Stromal cell of bone marrow (primary cell): ENCODE measurements at places on chromosomes 12 and 14.

DNA sequence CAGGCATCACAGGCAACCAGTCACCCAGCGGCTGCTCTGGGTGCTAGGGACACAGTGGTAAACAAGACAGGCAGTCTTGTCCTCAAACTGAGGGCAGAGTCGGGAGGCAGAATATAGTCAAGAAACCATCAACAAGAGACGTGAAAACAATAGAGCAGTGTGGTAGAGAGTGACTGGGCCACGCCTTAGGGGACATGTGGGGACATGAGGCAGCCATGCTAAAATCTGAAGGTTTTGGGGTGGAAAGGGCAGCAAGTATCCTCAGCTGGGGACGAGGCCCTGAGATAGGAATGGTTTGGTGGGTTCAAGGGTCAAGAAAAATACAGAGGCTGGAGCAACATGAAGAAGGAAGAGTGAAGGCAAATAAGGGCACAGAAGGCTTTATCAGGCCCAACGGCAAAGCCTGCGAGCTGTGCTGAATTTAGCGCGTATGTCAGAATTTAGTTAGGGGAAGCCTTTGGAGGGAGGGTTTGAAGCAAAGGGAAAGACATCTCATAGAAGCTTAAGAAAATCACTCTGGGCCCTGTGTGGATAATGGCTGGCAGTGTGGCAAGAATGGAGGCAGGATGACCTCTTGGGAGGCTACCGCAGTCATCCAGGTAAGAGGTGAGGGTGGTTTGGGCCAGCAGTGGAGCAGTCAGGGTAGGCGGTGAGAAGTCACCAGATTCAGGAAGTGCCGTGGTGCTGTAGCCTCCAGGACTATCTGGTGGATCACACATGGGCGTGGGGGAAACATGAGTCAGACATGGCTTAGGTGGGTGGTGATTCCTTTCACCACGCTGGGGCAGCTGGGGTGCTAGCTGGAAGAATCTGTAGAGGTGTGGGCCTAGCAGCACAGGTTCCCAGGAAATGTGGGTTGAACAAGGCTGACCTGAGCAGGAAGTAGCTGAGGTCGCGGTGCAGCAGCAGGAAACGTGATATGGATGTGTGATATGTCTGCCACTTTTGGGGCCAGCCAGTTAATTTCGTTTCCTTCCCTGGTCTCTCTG lies 3.0 kb downstream of the EVL start:
- DNase-seq, result no peak

DNA sequence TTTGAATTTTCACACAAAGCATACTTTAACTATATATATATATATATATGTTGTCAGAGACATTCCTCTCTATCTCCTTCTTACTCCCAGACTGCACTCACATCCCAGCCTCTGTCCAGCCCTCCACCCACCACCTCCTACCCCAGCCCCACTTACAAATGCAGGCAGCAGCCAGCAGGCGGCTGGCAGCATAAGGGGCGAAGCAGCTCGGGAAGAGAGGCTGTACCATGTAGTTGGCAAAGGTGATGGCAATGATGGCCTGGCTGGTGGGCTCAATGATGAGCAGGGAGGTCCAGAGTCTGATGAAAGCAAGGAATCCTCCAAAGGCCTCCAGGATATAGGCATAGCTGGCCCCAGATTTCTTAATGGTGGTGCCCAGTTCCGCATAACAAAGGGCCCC lies 2.5 kb downstream of the SLC7A7 start:
- DNase-seq, result no peak

DNA sequence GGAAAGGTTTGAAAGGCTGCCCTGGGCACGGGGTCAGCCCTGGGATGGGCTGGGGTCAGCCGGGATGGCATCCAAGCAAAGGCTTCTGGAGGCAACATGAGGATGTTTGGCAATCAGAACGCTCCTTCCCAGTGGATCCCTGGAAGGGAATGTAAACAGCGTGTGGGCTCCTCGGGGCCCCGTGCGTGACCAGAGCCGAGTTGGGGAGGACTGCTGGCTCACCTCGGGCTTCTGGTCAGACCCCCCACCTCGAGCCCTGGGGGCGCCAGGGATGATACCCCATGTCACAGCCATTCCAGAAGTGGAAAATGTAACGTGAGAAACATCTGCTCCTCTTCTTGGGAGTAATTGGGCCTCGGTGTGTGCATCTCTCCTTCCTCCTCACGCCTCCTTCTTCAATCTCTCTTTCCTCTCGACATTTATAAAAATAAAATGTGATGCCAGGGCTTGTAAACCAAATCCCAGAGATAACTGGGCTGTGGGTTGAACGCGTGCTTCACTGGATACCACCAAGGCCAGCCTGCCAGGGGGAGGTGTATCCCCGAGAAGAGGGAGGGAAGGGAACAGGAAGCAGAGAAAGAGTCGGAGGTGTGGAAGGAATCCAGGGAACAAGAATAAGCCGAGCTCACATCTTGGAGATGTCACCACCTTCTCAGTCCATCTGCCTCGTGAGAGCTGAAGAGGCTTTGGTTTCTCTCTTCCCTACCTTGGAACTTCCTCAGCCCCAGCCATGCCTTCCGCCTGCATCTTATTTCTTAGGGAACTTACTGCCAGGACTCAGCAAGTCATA lies 144.8 kb downstream of the NUAK1 start:
- no peak for DNase-seq

DNA sequence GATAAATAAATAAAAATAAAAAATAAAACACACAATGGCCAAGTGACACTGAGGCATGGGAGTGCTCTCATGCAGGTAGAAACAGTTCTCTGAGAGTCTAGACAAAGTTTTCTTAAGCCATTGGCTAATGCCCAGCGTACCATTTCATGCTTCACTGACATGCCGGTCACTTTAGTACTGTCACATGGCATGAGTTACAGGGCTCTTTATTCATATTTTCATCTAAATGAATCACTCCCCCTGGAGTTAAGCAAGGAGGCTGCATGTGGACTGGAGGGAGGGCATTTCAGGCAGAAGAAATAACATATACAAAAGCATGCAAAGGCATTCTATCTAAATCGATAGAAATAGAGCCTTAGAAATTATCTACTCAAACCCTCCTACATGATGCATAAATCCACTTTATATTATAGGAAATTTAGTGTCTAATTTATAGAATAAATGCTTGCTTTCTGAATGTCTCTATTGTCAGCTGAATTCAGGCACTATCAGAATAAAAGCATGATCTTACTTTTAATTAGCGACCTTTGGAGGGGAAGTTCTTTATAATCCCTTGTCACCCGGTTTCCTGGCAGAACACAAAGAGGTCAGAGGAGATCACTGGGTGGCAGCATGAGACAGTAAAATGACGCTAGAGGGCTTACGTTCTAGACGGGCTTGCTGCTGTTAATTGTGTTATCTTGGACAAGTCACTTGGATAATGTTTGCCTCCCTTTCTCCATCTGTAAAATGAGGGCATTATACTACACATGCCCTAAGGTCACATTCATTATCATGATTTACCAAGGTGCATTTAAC lies 17.5 kb downstream of the DYRK4 start:
- no peak for DNase-seq

DNA sequence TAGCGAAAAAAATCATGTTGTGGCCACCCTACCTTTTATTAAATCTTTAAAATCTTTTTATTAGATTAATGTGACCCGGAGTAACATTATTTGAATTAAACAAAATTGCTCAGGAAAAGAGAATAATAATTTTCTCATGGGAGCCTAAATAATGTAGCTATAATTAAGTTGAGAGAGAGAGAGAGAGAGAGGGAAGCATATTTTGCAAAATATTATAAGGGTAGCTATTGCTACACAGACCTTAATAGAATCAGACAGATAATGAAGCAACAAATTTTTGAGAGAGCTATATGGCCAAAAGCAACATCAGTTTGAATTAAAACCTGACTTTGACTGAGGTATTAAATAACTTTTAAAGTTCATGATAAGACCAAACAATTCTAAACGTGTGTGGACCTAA lies 703.5 kb downstream of the TMTC2 start:
- no peak for DNase-seq

DNA sequence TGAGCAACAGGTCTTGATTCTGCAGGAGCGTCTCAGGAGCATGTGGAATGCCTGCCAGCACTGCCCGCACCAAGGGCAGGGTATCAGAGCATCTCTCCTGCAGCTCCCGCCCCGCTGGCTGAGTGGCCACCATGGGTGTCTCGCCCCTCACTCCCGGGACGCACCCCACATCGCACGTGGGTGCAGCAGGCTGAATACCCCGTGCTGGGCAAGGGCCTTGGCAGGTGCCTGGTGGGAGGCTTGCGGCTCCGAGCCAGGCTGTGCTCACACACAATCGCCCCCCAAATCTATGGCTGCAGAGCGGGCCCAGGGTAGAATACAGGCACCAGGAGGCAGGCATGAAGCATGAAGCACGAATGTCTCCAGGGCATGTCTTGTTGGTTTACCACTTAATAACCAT lies 103.9 kb upstream of the TMEM132D start:
- DNase-seq, result no peak

GRCh38 chr14:90599339-90599738 lies 202.5 kb downstream of the CALM1 start:
- DNase-seq, result no peak

DNA sequence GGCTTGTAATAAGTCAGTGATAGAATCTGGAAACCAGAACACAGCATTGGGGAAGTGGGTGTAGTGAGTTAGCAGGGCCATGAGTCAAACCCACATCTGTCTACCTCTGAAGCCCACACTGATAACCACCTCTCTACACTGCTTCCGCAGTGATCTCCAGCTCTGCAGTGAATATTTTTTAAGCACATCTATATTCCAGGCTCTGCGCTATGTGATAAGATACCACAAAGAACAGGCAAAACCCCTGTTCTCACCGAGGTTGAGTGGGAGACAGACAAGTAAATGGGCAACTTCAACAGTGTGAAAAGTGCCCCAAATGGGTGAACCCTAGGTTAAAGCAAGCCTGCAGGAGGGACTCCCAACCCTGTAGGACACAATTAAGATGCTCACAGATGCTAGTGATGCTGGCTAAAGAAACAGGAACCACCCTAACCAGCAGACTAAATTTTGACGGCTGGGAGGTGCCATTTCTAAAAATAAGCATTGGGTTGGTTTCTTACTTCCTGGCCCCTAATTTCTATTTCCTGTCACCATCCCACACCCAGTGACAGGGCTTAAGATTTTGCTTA lies 375.0 kb downstream of the DPF3 start:
- DNase-seq, result no peak

GRCh38 chr12:103799857-103800771 lies 40.9 kb downstream of the NT5DC3 start:
- DNase-seq, result peak; percentile 66

GRCh38 chr14:68820119-68820518 lies 27.3 kb upstream of the ZFP36L1 start:
- no peak for DNase-seq

- DNase-seq, result peak; percentile 54
Observed at GRCh38 chr12:93950311-93950710, 198.1 kb upstream of the PLXNC1 start.

- no peak for DNase-seq
Observed at GRCh38 chr14:85531141-85531586, 1.2 kb downstream of the FLRT2 start.

GRCh38 chr14:91402348-91402747 lies 15.3 kb downstream of the CCDC88C start:
- DNase-seq, result no peak

DNA sequence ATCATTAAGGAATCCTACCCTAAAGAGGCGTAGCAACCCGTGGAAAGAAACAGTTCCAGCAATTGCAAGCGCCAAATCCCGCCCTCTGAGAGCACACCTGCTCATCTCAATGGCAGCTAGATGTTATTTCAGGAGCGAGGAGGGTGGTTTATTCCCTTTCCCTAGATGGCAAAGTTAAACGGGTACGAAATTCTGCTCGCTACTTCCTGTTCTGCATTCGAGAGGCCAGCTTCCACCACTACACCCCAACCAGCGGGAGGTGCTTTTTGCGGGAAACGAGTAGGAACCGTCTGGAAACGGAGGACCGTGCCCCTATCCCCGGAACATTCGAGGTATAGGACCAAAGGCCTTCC lies 536 bp downstream of the VPS29 start:
- DNase-seq, result peak; percentile 9

- no peak for DNase-seq
Observed at GRCh38 chr12:38123566-38124246, 192.9 kb upstream of the ALG10B start.
